Activated CD4-positive, alpha-beta memory T cell treated with anti-CD3 and anti-CD28 coated beads for 36 hours (primary cell): ENCODE measurements at places on chromosomes 12 and 14.

- no peak for DNase-seq
These were observed 82.9 kb downstream of the ARF6 start for GRCh38 chr14:49975799-49976198.

DNA sequence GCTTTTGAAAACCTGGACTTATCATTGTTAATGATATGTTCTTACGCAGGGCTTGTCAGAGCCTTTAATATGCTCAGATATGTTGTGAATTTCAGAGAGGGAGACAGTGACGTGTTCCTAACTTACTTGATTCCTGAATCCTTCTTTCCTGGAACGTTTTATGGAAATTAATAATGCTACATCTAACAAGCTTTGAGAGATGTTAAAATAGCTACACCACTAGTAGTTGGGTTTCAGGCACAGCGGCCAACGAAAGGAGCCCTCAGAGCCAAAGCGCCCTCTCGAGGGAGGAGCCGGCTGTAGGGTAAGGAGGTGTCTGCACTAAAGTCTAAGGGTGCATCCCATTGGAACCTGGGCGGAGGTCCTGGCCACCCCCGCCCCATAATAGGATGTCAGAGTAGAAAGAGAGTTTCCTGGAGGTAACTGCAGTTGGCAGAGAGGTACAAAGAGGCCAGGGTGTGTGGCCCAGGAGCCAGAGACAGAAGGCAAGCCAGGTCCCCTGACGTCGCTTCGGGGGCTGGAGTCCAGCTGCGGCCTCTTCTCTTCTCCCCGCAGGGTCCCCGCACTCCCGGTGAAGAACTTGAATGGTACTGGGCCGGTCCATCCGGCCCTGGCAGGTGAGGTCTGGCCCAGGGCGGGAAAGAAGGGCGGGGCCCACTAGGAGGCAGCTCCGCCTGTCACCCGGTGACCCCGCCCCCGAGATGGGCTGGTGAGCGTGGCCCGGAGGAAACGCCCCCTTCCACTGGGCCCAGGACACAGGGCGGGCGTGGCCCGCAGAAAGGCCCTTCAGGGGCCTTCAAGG is 36.3 kb downstream of the DTX1 start:
- no peak for DNase-seq

DNA sequence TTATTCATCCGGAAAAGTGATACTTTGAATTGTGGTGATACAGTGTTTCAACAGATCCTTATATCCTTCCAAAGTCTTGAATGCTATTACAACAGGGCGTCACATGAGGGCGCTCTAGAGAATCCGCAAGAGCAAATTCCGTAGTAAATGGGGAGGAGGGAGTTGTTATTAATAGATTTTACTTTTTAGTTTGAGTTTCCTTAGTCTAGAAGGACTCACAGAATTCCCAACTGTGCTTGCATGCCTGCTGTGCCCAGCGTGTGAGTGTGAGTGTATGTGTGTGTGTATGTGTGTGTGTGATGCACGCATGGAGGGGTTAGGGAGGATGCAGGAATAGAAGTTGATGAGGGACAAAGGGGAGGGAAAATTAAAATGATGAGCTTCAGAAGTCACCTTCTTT is 375.3 kb downstream of the C12orf75 start:
- no peak for DNase-seq

- no peak for DNase-seq
These were observed 114.6 kb downstream of the TMEM132C start for GRCh38 chr12:128381541-128381940.

- no peak for DNase-seq
These were observed 37.7 kb upstream of the RMST start for GRCh38 chr12:97424911-97425310.

GRCh38 chr14:64405295-64405694 is 17.1 kb downstream of the MTHFD1 start:
- no peak for DNase-seq

DNA sequence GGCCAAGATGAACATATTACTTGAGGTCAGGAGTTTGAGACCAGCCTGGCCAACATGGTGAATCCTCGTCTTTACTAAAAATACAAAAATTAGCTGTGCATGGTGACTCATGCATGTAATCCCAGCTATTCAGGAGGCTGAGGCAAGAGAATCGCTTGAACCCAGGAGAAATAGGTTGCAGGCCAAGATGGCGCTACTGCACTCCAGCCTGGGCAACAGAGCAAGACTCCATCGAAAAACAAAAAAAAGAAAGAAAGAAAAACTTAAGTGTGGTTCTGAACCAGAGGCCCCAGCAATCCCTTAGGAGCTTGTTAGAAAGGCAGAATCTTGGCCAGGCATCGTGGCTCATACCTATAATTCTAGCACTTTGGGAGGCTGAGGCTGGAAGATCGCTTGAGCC is 24.5 kb downstream of the SVOP start:
- DNase-seq = no peak

- no peak for DNase-seq
These were observed 19.8 kb downstream of the INSM2 start for GRCh38 chr14:35553808-35554207.

- DNase-seq = no peak
These were observed 6.3 kb upstream of the HOXC4 start for GRCh38 chr12:54047160-54047963.

- no peak for DNase-seq
These were observed 195.4 kb upstream of the LHX5 start for GRCh38 chr12:113667095-113667494.

DNA sequence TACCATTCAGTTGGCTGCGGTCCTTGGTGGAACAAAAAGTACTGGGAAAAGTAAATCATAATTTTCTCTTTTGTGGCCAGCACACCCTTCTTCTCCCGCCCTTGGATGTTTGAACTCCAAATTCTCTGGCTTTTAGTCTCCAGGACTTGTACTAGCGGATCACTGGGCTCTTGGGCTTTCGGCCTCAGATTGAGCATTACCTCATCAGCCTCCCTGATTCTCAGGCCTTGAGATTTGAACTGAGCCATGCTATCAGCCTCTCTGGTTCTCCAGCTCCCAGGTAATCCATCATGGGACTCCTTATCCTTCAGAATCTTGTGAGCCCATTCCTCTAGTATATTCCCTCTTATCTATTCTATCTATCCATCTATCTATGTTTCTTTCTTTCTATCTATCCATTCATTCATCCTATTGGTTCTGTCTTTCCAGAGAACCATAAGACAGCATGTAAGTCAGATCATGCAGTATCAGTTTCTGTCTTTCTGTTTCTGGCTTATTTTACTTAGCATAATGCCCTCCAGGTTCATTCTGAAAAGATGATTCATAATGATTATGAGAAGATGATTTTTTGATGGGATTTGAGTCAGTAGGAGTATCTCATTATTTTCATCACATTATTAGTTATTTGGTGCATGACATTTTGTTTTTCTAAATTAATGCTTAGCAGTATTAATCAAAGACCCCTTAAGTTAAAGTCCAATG is 814.9 kb downstream of the LRFN5 start:
- no peak for DNase-seq

DNA sequence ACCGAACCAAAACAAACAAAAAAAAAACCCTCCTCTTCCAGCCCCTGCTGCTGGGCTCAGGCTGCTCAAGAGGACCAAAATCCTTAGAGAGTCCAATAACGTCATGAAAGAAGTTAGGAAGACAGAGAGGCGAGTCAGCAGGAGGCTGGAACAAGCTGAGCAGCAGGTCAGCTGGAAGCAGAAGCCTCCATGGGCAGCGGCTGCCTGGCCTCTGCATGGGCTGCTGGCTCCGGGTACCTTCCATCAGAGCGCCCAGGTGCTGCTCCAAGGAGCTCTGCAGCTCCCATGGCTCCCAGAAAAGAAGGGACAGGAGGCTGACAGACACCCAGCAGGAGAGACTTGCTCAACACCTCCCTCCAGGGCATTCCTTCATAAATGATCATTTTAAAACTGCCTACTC is 3.2 kb upstream of the KRT2 start:
- DNase-seq = no peak

DNA sequence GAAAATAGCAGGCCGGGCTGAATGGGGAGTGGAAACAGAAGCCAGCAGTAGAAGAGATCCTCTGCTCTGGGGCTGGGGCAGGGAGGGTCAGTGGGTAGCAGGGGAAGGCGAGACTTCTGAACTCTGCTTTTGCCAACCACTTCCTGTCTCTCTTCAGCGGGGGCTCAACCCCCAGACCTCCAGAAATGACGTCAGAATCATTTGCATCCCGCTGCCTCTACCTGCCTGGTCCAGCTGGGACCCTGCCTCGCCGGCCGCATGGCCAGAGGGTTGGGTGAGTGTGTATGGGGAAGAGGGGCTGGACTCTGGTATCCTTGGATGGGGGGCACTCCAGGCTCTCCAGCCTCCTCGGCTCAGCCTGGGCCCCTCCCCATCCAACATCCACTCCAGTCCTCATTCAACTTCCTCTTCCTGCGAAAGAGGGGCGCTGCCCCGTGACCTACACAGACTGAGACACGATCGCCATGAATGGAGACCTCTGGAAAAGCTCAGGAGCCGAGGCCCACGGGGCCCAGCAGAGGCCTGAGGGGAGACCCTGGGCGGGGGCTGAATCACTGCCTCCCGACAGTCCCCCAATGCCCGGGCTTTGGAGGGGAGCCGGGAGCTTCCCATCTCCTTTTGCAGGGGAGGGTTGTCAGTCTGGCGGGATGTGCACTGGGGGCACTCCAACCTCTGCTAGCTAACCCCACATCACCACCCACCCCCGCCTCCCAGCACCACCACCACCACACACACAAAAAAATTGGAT is 458 bp upstream of the HOXC4 start:
- DNase-seq = no peak

DNA sequence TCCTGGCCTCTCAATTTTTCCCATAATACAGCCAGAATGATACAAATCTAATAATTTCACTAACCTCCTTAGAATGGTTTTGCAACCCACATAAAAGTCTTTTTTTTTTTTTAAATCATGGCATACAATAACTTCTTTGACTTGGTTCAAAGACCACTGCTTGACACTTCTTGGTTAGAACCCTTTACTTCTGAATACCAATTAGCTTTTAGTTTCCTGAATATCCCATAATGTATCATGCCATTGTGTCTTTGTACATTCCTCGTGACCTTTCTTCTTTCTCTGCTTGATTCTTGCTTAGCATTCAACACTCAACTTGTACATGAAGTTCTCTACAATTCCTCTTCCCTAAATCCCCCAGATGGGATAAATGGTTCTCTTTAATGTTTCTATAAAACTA is 19.3 kb downstream of the KLHL28 start:
- DNase-seq = no peak

- no peak for DNase-seq
These were observed 9.7 kb upstream of the GLT1D1 start for GRCh38 chr12:128843538-128843937.

GRCh38 chr12:104323899-104324298 is 20.4 kb downstream of the EID3 start:
- DNase-seq = no peak

- no peak for DNase-seq
These were observed 11.6 kb downstream of the CKB start for GRCh38 chr14:103510724-103511693.
